ENCODE measurements at places on chromosomes 3 and 15.

GRCh38 chr3:11385891-11386290, 113.7 kb downstream of the ATG7 start:
- DNase-seq: no peak

DNA sequence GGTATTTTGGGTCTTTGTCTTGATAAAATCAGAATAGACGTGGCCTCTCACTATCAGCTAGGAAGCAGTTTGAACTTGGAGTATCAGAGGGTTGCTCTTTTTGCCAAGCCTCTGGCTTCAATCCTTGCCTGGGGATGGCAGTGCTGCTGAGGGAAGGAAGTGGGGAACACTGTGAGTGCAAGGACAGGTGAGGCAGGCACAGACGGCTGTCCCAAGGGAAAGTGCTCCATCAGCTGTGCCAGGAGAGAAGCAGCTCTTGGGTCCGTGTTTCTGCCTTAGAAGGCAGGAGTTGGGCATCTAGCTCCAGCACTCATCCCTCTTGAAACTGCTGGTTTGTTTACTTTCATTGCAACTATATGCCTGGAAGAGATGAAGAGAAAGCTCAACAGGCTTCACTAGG, 33.2 kb downstream of the PML start:
- no peak for DNase-seq

DNA sequence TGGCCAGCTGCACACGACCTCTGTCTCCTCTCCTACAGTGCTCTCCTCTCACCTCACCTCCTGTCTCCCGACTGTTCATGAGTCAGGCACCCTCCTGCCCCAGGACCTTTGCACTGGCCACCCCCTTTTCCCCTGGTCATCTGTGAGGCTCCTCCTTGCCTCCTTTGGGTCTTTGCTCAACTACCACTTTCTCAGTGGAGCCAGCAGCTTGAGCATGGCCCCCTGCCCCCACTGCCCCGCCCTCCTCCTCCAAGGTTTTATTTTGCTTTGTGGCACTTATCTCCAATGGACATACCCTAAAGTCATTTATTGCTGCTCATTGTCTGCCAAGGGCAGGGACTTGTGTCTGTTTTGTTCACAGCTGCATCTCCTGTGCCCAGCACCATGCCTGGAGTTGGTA, 64.3 kb downstream of the MGLL start:
- no peak for DNase-seq

DNA sequence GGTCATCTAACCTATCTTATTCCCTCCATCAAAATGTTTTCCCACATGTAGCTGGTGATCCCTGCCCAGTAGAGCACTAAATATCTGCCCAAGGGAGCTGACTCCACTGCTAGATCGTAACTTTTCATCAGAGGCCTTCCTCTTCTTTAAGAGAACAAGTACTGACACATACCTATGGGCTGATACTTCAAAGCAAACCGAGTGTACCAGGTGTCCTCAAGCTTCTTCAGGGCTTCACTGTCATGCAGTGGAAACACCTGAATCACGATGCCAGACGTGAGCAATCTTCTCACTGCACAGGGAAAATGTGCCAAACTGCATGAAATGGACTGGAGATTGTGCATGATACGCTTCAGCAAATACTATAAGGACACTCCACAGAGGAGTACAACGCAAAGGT, 41.6 kb downstream of the ANO10 start:
- DNase-seq: no peak

- DNase-seq: no peak
Measured at GRCh38 chr3:63076357-63076756, 201.1 kb upstream of the CADPS start.

DNA sequence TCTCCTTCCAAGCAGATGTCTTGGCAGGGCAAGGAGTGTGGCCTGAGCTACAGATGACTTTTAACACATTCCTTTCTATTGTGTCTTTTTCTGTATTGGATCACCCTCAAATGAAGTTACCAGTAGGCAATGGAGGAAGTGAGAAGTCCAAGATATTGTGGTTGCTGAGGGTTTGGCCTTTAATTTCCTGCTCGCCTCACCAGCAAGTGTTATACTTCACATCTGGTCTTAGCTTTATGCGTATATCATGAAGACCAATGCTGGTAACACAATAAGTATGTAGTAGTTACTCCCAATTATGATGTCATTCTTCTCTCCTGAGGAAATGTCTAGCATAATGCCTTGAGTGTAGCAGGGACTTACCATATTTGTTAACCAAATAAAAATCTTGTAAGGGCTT, 179.9 kb downstream of the ZIC1 start:
- DNase-seq: no peak

DNA sequence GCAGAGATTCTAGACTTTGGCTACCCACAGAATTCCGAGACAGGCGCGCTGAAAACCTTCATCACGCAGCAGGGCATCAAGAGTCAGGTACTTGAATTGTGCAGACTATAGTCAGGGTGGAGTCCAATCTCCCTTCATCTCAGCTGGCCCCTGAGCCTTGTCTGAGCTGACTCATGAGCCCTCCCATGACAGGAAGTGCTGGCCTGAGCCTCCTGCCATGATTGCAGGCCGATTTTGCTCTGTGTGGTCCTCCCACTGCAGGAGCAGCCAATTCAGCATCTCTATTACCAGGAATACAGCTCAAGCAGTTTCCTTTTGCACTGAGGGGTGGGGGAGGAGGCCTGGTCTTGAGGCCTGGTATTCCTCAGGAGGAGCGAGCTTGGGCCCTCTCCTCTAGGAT, 5.5 kb downstream of the AP2M1 start:
- DNase-seq: no peak

DNA sequence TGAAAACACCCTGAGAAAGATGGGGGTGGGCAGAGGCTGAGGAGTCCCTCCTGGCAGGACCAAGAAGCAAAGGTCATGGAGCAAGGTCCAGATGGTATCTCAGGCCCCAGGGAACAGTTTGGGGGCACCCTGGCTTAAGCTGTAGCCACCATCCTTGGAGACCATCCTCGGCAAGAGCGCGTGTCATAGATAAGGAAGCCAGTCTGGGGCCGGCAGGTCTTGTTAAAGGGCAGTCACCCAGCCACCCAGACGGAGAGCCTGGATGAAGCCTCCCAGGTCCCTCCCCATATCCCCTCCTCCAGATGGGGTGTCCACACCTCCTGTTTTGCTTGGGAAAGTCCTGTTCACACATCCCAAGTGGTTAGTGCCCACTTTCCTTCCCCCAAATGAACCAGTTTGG, 191.1 kb downstream of the KLF13 start:
- DNase-seq: no peak

DNA sequence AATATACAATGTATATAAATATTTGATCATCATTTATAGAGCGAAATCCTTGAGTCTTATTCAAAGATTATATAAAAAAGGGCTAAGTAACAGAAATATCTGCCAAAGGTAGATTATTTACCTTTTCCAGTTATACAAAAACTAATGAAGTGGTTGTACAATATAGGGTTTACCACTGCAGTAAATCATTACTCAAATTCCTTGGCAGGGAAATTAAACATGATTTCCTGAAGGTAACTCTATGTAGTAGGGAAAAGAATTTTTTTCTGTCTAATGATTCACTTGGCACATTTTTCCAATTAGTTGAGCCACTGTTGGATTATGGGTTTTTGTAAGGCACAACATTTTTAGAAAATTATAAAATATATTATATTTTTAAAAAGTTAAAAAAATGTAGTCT, 129.6 kb downstream of the NR2F2 start:
- DNase-seq: no peak

- DNase-seq: no peak
Measured at GRCh38 chr15:25408428-25408827, 30.4 kb downstream of the UBE3A start.

DNA sequence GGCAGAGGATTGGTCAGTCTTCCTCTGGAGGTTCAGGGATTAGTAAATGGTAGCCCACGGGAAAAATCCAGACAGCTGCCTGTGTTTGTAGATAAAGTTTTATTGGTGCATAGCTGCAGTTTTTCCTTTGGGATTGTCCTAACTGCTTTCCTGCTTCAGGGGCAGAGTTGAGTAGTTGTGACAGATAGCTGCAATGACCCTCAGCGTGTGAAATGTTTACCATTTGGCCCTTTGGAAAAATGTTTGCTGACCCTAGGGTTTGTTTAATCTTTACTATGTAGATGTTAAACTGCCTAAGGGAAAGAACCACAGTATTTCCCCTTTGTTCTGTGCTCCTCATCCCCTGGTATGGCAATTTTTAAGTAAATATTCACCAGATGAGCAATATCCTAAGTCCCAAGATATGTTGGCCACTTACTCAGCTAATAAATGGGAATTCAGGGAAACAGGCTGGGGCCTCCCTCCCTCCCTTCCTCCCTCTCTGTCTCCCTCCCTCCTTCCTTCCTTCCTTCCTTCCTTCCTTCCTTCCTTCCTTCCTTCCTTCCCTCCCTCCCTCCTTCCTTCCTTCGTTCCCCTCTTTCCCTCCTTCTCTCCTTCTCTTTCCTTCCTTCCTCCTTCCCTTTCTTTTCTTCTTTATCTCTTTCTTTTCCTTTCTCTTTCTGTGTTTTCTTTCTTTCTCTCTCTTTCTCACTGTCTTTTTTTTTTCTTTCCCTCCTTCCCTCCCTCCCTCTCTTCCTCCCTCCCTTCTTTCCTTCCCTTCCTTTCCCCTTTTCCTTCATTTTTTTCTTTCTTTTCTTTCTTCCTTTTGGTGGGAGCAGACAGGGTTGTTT, 234.6 kb upstream of the BHLHE40 start:
- no peak for DNase-seq

GRCh38 chr3:53833700-53834099, 12.5 kb downstream of the CHDH start:
- no peak for DNase-seq

DNA sequence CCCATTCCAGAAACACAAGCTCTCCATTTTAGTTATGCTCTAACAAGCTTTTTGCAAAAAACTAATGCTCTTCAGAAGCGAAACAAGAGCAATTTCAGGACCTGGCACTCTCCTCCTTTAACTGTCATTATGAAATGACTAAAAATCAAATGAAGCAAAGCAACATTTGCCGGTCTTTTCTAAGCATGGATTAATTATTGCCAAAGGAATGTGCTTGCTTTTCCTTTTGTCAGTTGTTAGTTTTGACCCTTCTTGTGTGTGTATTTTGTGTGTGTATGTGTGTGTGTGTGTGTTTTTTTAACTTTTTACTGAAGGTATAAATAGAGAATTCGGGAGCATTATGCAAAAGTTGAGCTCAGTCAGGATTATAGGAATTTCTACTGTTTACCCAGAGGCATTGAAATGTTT, 509.1 kb downstream of the TUSC7 start:
- no peak for DNase-seq

GRCh38 chr3:162171970-162172369, 675.4 kb downstream of the OTOL1 start:
- no peak for DNase-seq

DNA sequence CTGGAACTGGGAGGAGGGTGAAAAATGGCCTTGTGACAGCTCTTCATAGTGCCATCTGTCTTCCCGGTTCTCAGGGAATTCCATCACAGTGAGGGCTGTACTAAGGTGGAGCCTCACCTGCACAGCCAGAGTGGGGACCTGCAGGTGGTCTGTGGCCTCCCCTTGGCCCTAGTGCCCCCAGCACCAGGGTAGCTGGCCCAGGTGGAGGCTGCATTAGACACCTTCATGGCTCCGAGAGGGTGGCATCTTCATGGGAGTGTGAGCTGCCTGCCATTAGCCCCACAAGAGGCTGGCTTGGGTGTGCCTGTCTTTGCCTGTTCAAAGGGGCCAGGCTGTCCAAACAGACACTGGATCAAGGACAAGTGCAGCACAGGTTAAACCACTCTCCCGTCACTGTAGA, 95.5 kb upstream of the PRR23E start:
- no peak for DNase-seq
